Activated CD4-positive, alpha-beta T cell treated with anti-CD3 and anti-CD28 coated beads, Interleukin-2, amount 50 U/mL, for 4 hours (primary cell): ENCODE measurements at places on chromosomes 12 and 14.

DNA sequence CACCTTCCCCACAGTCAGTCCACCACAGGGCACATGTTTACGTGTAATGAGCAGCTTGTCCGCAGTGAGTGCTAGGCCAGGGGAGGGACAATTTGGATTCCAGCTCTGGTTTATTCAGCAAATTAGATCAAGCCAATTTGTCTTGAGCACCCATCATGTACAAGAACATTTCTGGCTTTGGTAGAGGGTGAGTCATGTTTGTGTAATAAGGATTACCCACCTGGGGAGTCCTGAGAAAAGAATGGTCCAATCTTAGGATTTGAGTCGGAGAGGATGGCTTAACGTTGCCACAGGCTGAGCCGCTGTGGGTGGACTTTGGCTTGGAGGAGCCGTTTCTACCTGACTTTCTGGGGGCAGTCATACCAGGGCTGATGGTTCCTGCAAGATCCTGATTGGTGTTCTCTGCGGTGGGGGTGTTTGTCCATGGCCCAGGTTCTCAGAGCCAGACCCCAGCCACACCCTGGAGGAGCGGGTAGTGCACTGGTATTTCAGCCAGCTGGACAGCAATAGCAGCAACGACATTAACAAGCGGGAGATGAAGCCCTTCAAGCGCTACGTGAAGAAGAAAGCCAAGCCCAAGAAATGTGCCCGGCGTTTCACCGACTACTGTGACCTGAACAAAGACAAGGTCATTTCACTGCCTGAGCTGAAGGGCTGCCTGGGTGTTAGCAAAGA, 143.7 kb downstream of the SMOC1 start:
- DNase-seq: no peak

DNA sequence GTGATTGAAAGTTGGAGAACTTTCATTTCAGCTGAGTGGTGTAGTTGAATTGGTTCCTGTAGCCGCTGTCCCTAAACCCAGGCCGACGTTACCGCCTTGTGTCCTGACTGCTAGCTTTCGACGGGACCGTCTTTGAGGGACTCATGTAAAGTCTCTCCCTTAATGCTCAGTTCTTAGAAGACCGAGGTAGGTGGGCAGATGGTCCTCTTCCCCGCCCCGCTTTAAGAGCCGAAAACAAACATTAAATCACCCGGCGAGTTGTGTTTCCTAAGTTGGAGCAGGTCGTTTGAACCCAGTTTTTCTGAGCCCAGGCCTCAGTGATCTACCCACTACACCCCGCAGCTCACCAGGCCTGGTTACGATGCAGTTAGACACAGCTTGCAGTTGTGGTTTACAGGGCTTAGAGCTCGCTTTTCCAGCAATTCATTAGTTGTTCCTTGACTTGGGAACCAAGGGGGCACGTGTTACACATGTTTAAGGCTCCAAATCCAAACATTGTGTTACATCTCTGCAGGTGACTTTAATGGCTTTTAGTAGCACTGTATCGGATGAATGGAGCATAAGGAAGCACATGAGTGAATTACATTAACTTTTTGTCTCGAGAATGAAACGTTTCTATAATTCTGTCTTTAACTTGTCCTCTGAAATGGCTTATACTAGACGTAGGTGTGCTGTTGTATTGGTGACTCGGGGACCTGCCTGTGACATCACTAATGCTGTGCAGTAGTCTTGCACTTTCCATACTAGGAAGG, 790 bp downstream of the NEDD1 start:
- peak; percentile 20 for DNase-seq

DNA sequence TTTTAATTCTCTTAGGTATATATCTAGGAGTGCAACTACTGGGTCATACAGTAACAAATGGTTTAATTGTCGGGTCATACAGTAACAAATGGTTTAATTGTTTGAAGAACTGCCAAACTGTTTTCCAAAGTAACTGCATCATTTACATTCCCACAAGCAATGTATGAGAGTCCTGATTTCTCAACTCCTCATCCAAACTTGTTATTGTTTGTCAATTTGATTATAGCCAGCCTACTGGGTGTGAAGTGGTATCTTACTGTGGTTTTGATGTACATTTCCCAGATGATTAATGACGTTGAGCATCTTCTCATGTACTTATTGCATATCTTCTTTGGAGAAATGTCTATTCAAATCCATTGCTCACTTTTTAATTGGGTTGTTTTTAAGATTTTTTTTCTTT, 67.6 kb upstream of the CFL2 start:
- no peak for DNase-seq

DNA sequence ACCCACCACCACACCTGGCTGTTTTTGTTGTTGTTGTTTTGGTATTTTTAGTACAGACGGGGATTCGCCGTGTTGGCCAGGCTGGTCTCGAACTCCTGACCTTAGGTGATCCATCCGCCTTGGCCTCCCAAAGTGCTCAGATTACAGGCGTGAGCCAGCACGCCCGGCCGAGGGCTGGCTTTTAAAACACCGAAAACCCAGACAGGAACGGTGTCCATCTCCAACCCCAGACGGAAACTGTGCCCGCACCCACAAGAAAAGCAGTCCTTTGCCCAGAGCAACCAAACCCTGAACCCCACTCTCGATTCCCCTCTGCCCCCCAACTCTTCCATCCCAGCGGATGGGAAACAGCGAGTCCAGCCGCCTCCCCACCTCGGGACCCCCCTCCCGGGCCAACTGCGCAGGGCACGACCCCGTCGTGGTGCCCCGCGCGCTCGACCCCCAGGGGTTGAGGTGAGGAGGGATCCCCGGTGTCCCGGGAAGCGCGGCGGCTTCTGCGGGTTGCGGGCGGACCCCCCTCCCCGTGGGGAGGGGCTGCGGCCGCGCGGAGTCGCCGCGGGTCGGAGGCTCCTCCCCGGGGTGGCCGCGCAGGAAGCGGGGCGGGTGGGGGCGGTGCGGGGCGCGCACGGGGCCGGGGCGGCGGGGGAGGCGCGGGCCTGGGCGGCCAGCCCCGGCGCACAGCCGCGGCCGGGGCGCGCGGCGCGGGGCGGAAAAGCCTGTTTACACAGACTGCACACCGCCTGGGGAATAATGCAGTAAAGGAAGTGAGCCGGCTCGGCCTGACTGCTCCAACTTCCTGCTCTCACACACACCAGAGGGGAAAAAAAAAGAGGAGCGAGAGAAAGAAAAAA, at the start of gene ELK3:
Gene ELK3, plus strand, starts transcription at position 651 of the 851 bp plus-strand sequence.
- peak; percentile 39 for DNase-seq

DNA sequence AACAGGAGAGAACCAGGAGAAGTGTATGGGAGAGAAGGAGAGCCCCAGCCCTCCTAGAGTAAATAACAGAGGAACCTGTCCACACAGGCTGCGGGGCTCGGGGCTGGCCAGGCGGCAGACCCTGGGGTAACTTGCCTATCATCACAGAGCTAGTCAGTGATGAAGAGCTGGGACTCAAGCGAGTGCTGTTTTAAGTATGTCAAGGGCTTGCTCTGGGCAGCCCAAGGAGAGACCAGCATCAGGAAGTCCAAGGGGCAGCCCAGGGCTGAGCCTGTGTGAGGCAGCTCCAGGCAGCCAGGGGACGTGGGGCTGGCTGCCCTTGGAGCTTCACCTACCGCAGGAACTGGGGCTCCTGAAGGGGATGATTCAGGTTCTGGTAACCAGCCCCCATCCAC, 10.0 kb downstream of the VWF start:
- DNase-seq: no peak

GRCh38 chr14:51157012-51157411, 62.1 kb upstream of the TRIM9 start:
- DNase-seq: no peak

- DNase-seq: no peak
Measured at GRCh38 chr12:67339530-67339929, 70.4 kb downstream of the CAND1 start.

- DNase-seq: no peak
Measured at GRCh38 chr12:50545786-50546185, 41.0 kb downstream of the DIP2B start.

GRCh38 chr14:76937181-76938091, 91.1 kb downstream of the IRF2BPL start:
- no peak for DNase-seq

DNA sequence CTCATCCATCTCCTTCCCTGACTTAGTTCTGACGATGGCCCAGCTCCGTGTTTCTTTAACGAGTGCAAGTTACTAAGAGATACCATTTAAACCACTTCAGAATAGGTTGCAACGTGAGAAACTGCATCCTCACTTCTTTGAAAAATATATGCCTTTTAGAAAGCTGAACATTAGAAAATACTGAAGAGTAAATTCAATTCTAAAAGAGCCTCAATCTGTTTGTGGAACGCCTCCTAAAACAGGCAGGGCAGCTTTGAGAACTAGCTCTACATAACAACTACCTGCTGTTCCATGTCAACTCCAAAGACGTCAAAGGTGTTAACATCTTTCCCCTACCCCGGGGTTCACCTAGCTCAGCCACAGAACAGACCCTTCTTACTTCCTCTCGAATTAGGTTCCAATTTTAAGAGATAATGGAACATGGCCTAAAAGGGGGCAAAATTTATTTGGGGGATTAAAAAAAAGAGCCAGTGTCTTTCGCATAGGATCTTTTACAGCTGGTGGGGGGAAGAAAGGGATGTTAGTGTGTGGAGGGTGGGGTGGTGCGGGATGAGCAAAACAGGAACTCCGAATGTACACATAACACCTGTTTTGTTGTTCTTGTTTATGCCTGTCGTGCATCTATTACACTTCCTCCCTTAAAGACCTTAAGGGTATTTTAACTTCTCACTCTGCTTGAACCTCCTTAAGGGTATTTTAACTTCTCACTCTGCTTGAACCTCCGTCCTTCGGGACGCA, 3.3 kb downstream of the BHLHE41 start:
- no peak for DNase-seq

DNA sequence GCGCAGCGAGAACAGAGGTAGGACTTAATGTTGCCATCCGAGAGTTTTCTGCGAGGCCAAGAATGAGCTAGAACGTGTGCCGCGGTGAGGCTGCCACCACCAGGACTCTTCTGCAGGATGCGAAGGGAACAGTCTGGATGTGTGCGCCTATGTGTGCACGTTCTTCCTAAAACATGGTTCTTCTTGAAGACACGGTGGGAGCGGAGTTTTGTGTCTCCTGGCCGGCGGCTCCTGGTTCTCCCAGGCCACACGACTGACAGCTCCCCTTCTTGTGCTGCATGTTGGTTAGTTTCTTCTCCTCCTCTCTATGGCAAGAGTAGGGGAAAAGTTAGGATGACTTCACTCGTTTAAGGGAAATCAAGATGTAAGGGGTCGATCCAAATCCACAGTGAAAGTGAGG, 56.2 kb upstream of the CORO1C start:
- DNase-seq: no peak

DNA sequence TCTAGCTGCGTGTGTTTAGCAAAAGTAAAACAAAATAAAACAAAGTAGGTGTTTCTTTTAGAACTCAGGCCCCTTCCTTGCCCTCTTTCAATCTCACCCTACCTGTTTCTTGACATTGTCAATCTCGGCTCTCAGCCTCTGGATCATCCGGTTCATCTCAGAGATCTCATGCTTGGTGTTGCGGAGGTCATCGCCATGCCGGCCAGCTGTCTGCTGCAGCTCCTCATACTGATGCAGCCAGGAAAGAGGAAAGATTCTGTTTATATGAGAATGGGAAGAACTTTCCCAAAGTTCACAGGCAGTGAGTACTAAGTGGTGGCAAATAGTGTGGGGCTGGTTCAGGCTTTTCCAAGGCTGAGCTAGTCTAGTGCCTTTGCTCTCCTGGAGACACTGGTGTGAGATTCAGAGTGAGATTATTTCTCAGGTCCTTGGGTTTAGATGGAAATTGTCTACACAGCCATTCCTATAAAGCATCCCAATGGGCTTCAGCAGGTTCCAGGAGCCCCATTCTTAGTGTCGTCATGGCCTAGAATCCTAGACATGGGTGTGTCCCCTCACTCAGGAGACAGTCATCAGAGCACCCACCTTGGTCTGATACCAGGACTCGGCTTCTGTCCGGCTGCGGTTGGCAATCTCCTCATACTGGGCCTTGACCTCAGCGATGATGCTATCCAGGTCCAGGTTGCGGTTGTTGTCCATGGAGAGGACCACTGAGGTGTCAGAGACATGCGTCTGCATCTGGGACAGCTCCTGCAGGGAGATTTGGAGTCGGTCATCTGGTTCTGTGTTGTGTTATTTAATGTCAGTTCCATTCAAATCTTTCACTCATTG, 3.0 kb downstream of the KRT5 start:
- no peak for DNase-seq

DNA sequence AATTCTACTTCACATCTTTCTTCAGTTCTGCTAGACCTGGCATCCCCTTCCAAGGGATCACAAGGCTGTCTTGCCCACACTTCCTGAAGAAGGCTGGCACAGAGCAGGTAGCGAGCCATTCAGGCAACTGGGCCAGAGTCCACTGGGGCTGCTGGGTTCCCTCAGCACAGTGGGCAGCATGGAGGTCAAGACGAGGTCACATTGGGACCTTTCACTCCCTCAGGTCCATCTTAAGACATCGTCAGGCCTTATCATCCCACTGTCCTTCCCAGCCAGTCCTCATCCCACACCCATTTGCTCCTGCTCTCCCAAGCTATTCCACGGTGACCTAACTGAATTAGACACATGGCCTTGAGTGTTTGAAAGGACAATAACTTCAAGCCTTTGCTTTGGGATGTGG, 143.1 kb upstream of the HIF1A start:
- no peak for DNase-seq

- DNase-seq: no peak
Measured at GRCh38 chr14:35301735-35302528, 9.8 kb downstream of the PSMA6 start.

- DNase-seq: no peak
Measured at GRCh38 chr14:35688126-35688826, 120.8 kb downstream of the RALGAPA1 start.

GRCh38 chr12:66900616-66901015, 221.7 kb upstream of the GRIP1 start:
- no peak for DNase-seq

DNA sequence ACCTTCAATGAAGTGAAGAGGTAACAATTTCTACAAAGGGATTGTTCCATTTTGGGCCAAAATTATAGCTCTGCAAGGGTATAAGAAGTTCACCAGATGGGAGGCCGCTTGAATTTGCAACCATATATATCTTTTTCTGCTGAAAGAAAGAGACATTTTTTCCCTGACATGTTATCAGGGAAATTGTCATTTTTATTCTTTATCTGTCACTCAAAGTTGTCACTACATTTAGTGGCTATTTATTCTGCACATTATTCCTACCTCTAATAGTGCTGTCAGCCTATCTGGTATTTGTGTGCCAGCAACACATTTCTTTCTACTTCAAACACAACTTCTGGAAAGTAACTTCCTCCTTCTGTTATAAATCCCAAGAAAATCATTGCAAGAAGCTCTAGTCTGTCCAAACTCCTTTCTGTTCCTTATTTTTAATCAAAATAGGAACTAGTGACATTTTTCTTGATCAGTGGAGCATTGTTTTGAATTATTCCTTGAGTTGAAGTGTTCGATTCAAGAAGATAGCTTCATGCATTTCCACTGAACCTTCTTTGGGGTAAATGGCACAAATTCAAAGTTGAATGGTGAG, 137.9 kb upstream of the ATP2B1 start:
- no peak for DNase-seq

DNA sequence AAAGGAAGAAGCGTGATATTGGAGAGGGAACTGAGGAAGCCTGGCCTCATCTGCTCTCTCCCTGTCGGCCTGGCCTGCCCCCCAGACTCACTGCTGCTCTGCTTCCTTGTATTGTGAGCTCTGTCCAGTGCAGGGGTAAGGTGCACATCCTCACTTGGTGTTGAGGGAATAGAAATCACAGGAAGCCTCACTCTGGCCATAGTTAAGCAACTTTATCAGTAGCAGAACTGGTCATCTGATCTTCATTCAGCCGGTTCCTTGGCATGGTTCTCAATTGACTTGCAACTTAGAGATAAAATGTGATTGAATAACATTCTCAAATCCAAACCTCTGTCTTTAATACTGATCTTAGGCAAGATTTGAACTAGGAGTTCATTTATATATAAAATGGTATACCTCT, 11.5 kb upstream of the CCDC175 start:
- DNase-seq: no peak

- no peak for DNase-seq
Measured at GRCh38 chr14:52399921-52400595, 85.9 kb downstream of the PTGER2 start.
